Fibroblast of the conjunctiva (primary cell): ENCODE measurements at places on chromosomes 6 and 20.

- no peak for DNase-seq
Measured at GRCh38 chr6:134146268-134147033, 94.0 kb upstream of the SLC2A12 start.

GRCh38 chr6:19804205-19805128 lies 32.7 kb upstream of the ID4 start:
- DNase-seq = peak; percentile 94

- DNase-seq = no peak
Measured at GRCh38 chr6:162387718-162388382, 339.7 kb downstream of the PRKN start.

- DNase-seq = no peak
Measured at GRCh38 chr6:165008971-165009370, 300.4 kb downstream of the C6orf118 start.

DNA sequence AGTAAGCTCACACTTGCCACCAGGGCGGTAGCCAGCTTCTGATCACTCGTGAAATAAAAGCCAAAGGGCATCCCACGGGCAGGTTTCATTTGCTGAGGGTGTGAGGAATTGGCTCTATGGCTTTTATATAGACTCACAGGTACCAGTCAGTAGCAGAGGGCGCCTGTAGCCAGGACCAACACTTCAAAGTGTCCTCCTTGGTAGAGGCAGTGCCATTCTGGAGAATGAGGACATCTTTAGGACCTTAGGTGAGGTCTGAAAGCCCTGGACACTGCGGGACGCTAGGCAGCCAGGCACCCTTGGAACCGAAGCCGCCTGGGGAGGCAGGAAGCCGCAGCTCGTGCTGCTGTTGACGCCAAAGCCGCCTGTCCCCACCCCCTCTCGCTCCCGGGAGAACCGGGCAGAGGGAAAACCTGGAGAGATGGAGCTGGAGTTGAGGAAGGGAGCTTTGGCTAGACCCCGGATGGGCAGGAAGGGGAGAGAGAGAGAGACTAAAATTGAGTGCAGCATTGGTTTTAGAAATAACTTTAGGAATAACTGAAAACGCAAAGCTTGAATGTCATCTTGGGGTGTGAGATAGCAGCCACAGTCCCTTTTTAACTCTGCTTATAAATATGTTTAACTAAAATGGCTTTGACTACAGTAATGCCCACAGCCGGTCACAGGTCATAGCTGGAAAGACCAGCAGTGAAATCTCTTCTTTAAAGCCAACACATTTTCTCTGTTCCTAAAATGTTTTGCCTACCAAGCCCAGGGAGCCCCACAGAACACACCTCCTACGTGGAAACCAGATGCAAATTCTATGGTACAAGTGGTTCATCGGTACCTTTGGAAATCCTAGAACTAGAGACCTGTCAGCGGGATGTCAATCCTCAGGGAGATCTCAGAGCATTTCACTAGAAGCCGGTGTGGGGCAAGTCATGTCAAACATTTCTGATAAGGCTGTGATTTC lies 128.5 kb upstream of the CDYL start:
- no peak for DNase-seq

- DNase-seq = no peak
Measured at GRCh38 chr6:43481075-43481474, 3.7 kb downstream of the TJAP1 start.

GRCh38 chr6:7938562-7939183 lies 28.1 kb upstream of the TXNDC5 start:
- DNase-seq = no peak

DNA sequence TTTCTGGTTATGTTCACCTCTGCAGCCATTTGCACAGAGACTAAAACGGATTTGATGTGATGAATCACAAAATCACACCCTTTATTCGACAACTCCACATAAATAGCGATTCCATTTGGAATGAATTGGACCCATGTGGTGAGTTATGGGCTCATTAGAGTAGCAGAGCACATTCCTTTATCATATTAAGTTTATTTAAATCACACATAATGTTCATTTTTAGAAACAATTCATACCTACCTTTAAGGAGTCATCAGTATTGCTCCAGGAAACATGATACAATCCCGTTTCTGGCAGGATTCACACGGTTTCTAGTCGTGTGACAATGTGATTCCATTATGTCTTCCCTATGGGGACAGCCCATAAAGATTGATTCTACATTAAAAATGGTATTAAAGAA lies 303.5 kb downstream of the CDH4 start:
- no peak for DNase-seq

GRCh38 chr6:156464100-156464878 lies 312.9 kb upstream of the ARID1B start:
- DNase-seq = no peak

DNA sequence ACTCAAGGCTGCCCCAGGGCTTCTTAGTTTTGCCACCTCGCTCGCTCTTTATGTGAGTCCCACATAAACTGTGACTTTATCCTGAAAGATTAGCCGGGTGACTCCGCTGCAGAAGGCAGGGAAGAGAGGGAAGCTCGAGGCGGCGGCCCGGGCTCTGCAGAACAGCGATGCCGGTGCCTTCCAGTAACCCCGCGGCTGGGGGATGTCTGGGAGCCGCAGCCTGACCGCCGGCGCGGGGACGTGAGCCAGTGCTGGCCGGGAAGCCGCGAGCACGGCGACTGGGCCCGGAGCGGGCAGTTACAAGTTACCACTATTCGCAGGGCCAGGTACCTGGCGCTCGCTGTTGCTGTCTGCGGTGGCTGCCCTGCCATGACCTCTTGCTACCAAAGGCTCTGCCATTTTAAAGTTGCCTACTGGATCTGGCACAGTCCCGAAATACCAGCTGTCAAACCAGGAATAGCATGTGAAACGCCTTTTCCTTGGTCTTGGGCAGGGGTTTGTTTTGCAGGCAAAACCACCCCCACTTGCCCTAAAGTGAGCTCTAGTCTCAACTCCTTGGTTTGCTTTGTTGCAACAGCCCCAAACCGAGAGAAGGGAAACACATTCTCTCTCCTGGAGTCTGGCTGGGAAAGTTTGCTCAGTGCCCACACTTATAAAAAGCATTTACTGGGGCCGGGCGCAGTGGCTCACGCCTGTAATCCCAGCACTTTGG lies 124.0 kb upstream of the SLC2A12 start:
- no peak for DNase-seq

- no peak for DNase-seq
Measured at GRCh38 chr20:48211238-48211637, 426.0 kb upstream of the SULF2 start.

DNA sequence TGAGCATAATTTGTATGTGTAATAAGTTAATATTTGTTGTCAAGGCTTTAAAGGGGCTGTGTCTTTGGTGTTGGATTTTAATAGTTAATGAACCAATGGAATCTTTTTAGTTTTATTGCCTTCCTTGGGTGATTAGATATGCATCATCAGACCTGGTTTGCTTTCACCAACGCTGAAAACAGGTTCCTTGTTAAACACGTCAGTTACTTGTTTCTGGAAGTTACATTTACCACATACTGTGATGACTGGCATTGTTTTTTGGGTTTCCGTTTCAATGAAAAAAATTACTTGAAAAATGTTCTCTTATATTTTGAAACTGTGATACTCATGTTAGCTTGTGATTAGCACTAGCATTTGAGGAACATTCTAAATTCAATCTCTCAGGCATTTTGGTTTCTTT lies 58.6 kb upstream of the RNF144B start:
- no peak for DNase-seq

GRCh38 chr6:47822856-47823554 lies 41.2 kb downstream of the OPN5 start:
- DNase-seq = no peak

- DNase-seq = no peak
Measured at GRCh38 chr20:15565786-15566185, 1007.5 kb downstream of the KIF16B start.

- DNase-seq = no peak
Measured at GRCh38 chr6:1044040-1044836, 267.7 kb upstream of the FOXQ1 start.

DNA sequence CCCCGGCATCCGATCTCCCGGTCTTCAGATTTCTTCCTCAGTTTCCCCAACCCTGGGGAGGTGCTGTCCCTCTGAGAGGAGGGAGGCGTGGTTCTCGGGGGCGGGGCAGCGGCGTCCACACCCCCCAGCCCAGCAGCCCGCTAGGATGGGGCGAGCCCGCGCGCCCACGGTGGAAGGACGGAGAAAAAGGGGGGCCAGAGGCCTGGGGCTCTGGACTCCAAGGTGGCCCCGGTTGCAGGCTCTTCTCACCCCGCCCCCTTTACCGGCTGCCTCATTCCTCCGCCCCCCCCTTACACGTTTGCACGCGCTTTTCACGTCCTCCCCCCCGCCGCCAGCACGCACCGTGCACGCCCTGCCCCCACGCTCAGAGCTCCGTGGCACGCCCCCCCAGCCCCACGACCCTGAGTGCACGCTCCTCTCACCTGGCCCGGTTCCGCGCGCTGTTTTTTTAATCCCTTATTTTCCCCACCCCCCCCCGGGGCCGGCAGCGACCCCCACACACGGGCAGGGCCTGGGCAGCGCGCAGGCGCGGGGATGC lies 402 bp downstream of the ZBTB12 start:
- DNase-seq = no peak

DNA sequence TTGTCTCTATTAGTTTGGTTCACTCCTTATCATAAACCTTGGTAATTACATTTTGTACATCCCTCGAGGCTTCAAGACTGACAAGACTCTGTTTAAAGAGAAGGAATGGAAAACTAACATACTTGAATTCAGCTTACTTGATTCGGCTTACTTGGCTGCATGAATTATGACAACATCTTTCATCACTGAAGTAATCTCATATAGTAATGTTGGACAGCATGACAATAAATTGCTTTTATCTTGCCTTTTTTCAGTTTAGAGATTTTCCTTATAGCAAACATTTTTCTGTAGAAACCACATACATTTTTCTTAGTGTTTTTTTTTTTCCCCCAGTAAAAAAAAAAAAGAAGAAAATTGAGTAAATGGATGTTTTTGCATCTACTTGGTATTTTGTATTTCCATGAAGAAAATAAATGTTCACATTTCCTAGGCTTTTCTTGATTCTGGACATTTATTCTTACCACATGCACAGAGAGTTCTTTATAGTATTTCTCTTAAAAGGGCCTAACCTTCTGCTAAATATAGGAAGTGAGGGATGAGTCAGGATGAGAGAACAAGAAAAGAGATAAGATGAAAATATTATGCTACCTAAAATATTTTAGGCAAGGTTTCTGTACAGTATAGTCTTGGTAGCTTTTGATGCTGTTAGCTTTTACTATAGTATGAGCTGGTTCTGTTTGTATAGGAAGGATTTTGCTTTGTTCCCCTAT lies 101.0 kb upstream of the HDGFL1 start:
- DNase-seq = no peak

GRCh38 chr6:92723390-92723931 lies 695.9 kb downstream of the EPHA7 start:
- no peak for DNase-seq

GRCh38 chr6:106637717-106638341 lies 8.5 kb downstream of the QRSL1 start:
- no peak for DNase-seq

DNA sequence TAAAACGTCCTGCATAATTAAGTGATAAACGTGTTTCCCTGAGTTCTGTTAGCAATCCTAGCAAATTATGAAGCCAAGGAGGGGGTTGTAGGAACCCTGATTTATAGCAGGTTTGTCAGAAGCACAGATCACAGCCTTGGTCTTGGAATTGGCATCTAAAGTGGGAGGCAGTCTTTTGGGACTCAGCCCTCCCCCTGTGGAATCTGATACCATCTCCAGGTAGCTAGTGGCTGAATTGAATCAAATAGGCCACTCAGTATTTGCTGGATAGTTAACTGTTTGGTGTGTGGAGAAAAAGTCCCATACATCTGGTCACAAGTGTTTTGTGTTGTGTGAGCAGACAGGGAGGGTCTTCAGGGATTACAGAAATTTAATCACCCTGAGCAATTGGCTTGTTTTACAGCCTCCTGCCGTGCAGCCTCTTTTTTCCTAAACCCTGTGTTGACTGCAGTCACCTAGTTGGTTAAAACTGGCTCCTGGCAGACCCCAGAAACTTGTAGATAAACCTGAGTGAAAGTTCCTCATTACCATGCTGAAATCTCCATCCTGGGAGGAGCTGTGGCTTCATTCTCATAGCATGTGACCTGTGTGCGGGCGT lies 19.0 kb upstream of the KIFC1 start:
- no peak for DNase-seq

- no peak for DNase-seq
Measured at GRCh38 chr6:157491571-157492232, 110.7 kb downstream of the ZDHHC14 start.

- DNase-seq = no peak
Measured at GRCh38 chr6:143223895-143224294, 163.2 kb downstream of the AIG1 start.

- no peak for DNase-seq
Measured at GRCh38 chr6:126076992-126077664, 90.8 kb downstream of the TRMT11 start.

GRCh38 chr6:114157848-114158247 lies 185.0 kb downstream of the HS3ST5 start:
- DNase-seq = no peak

- no peak for DNase-seq
Measured at GRCh38 chr6:98382246-98382645, 452.1 kb upstream of the POU3F2 start.

GRCh38 chr20:44692932-44693480 lies 22.2 kb upstream of the CCN5 start:
- DNase-seq = peak; percentile 93

GRCh38 chr20:37114012-37114411 lies 18.2 kb upstream of the RBL1 start:
- no peak for DNase-seq

GRCh38 chr6:36244641-36245280 lies 25.1 kb upstream of the PNPLA1 start:
- no peak for DNase-seq

GRCh38 chr6:43771858-43772680 lies 2.1 kb downstream of the VEGFA start:
- no peak for DNase-seq

- no peak for DNase-seq
Measured at GRCh38 chr6:110378552-110378951, 20.4 kb upstream of the METTL24 start.

- DNase-seq = no peak
Measured at GRCh38 chr20:33372993-33373441, 28.3 kb downstream of the CDK5RAP1 start.

GRCh38 chr20:62724692-62725595 lies 16.3 kb downstream of the NTSR1 start:
- DNase-seq = no peak

- no peak for DNase-seq
Measured at GRCh38 chr6:4451081-4451480, 315.7 kb upstream of the ECI2 start.

- no peak for DNase-seq
Measured at GRCh38 chr6:18446771-18447170, 59.6 kb downstream of the RNF144B start.

- DNase-seq = no peak
Measured at GRCh38 chr6:21404577-21404976, 189.0 kb upstream of the SOX4 start.

GRCh38 chr6:87807475-87807874 lies 105.4 kb upstream of the AKIRIN2 start:
- DNase-seq = no peak

DNA sequence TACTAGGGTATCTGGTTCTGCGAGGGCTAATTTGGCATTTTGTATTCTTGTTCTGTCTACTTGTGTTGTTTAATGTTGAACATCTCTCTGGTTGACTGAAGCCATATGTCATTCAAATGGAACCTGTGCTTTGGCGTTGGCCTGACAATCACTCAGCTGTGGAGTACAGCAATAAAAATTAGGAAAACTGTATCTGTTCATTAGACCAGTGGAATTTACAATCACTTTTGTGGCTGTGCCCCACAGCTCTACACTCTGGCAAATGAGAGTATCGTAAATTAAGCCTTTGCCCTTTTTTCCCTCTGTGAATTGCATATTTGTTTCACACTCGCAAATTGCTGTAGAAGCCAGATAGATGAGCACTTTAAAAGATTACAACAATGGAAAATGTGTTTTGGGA lies 102.0 kb downstream of the ARID1B start:
- DNase-seq = no peak
